ENCODE measurements at places on chromosomes 7 and 10. TPM values are rescaled to one million over a fixed set of nuclear protein-coding genes. Genes with fewer than 3 reads are reported as not detected.

HSPA14 gene
- total RNA-seq: 11.9 TPM

TMEM176B gene
- total RNA-seq: 3.8 TPM

OR2A7 gene
- total RNA-seq: 0.14 TPM

C10orf143 gene
- 0.85 TPM for total RNA-seq

OR9A2 gene
- not detected for total RNA-seq

ITPRID1 gene
- total RNA-seq: not detected

GSTO2 gene
- total RNA-seq: 2.0 TPM

SPDYE5 gene
- total RNA-seq: not detected

LDB1 gene
- total RNA-seq: 45.2 TPM

VGF gene
- total RNA-seq: 0.14 TPM

CC2D2B gene
- total RNA-seq: 0.14 TPM

ACTR3C gene
- 1.6 TPM for total RNA-seq

INMT gene
- total RNA-seq: 21.8 TPM

PITX3 gene
- 0.18 TPM for total RNA-seq

LMTK2 gene
- 7.0 TPM for total RNA-seq

SAMD9 gene
- 10.2 TPM for total RNA-seq

FAM24B gene
- total RNA-seq: 2.6 TPM

PAX4 gene
- not detected for total RNA-seq

MYL10 gene
- total RNA-seq: not detected

RNF32 gene
- 1.1 TPM for total RNA-seq

POR gene
- 117 TPM for total RNA-seq

LIPN gene
- total RNA-seq: not detected

NUP42 gene
- 20.2 TPM for total RNA-seq

CRHR2 gene
- total RNA-seq: not detected

PITRM1 gene
- 38.5 TPM for total RNA-seq

PIK3CG gene
- total RNA-seq: 0.09 TPM

LIPK gene
- total RNA-seq: not detected

SPDYE8 gene
- not detected for total RNA-seq

BEND7 gene
- total RNA-seq: 5.0 TPM

DDIT4 gene
- 813 TPM for total RNA-seq

PRR15 gene
- total RNA-seq: 0.28 TPM

AQP1 gene
- 1.00 TPM for total RNA-seq

GPR15LG gene
- total RNA-seq: not detected

SFTPA1 gene
- not detected for total RNA-seq

METTL2B gene
- 30.9 TPM for total RNA-seq

C10orf105 gene
- total RNA-seq: under 0.01 TPM

MACROH2A2 gene
- 5.8 TPM for total RNA-seq

SFMBT2 gene
- total RNA-seq: 5.1 TPM

STAMBPL1 gene
- total RNA-seq: 27.3 TPM

BICC1 gene
- total RNA-seq: 99.6 TPM

LRRD1 gene
- total RNA-seq: 0.14 TPM

JCAD gene
- 30.9 TPM for total RNA-seq

NFE2L3 gene
- 3.1 TPM for total RNA-seq

ADCY1 gene
- 0.28 TPM for total RNA-seq

PIP gene
- total RNA-seq: not detected

ASB15 gene
- total RNA-seq: not detected

TMEM130 gene
- 0.14 TPM for total RNA-seq

KLF14 gene
- total RNA-seq: not detected

MCM10 gene
- 1.2 TPM for total RNA-seq

All from smooth muscle cell of bladder (primary cell).